Thoracic aorta (tissue), 2 donors: ENCODE measurements at places on chromosomes 6 and 20.

- no peak for DNase-seq
These were observed 44.3 kb downstream of the ADGRB3 start for GRCh38 chr6:68679399-68679798.

GRCh38 chr6:83592770-83593394, 80.5 kb downstream of the PRSS35 start:
- no peak for DNase-seq

DNA sequence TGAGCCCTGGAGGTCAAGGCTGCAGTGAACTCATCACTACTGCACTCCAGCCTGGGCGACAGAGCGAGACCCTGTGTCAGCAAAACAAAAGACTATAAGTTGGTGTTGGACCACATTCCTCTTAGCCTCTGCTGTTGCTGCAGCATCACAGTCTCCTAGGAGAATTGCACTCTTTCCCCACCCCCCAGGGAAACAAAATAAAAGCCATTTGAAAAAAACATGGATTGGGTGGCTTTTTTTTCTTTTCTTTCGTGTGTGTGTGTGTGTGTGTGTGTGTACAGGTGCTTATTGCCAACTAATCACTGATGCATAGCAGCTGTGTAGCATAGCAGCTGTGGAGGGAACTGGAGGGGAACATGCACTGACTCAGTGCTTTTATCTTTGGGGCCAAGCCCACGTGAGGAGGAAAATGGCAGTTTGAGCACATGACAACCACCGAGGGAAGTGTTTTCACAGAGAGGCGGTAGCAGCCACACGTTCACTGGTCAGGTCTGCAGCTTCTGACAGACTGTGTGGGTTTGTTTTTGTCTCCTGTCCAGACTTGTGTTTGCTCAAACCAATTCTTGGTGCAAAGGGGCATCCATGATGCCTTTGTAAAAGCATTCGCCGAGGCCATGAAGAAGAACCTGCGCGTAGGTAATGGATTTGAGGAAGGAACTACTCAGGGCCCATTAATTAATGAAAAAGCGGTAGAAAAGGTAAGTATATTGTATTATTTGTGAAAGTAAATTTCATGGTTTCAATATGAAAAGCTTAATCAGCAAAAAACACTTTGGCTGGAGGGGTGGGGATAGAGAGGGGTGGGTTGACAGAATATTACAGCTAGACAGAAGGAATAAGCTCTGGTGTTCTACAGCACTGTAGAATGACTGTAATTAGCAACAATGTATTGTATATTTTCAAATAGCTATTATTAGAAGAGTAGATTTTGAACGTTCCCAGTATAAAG, 27.7 kb downstream of the ALDH5A1 start:
- DNase-seq = no peak

GRCh38 chr6:142669471-142670351, 275.3 kb downstream of the HIVEP2 start:
- no peak for DNase-seq

GRCh38 chr6:22053391-22053997, 243.3 kb downstream of the PRL start:
- no peak for DNase-seq

- no peak for DNase-seq
These were observed 208.1 kb upstream of the CDYL start for GRCh38 chr6:4568138-4568537.
